DMS79 (cell line): ENCODE measurements at places on chromosomes 12 and 14.

DNA sequence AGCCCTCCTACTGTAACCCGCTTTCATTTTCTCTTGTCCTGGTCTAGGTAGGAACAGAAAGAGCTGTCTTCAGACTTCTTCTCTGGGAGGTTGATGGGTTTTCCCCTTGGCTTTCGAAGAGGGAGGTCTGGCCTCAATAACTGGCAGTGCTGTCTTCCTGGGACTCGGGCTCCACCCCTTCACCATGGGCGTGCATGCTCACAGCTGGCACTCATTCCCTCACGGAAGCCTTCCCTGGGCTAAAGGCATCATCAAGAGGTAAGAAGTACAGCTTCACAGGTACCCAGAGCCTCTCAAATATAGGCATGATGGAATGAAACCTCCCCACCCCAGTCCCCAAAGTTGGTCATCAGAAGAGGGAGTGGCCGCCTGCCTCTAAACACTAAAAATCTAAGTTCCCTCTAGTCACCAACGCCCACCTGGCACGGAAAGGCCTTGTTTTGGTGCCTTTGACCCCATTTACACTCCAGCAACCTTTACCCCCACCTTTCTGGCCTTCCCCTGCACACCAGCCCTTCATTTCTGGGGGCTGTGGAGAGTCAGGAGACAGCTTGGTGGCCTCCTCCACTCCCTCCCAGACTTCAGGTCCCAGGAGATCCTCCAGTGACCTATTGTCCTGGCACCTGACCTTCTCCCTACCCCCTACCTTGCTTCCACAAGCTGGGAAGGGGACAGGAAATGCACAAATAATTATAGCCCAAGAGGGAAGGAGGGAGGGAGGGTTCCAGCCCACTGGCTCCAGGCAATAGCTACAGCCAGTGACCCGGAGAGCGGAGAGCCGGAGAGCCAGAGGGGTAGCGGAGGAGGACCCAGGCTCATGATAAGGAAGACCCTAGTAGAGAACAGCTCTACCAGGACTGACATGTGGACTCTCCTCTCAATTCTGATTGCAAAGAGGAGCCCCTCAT, 2.8 kb downstream of the RAPGEF3 start:
- DNase-seq: no peak

GRCh38 chr12:51827925-51828818, 20.3 kb downstream of the FIGNL2 start:
- DNase-seq: no peak

DNA sequence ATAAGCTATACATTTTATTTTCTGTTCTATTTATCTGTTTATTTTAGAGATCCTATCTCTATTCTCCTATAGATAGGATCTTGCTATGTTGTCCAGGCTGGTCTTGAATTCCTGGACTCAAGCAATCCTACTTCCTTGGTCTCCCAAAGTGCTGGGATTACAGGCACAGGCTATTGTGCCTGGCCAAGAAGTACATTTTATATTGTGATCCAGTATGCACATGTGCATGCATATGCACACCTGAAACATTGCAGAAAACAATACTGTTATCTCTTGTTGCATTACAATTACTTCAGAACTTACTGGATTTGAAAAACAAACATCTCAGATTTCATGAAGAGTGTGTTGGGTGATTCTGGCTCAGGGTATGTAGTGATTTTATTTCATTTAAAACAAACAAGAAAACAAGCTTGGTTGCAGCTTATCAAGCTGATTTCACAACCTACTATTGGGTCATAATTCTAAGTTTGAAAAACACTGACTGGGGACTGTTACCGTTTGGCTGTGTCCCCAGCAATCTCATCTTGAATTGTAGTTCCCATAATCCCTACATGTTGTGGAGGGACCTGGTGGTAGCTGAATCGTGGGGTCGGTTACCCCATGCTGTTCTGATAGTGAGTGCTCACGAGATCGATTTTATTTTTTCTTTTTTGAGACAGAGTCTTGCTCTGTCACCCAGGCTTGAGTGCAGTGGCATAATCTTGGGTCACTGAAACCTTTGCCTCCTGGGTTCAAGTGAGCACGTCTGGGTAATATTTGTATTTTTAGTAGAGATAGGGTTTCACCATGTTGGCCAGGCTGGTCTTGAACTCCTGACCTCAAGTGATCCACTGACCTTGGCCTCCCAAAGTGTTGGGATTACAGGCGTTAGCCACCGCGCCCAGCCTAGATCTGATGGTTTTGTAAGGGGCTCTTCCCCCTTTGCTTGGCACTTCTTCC, 31.3 kb downstream of the ERC1 start:
- no peak for DNase-seq

GRCh38 chr12:4572680-4573079, 10.7 kb downstream of the DYRK4 start:
- no peak for DNase-seq

DNA sequence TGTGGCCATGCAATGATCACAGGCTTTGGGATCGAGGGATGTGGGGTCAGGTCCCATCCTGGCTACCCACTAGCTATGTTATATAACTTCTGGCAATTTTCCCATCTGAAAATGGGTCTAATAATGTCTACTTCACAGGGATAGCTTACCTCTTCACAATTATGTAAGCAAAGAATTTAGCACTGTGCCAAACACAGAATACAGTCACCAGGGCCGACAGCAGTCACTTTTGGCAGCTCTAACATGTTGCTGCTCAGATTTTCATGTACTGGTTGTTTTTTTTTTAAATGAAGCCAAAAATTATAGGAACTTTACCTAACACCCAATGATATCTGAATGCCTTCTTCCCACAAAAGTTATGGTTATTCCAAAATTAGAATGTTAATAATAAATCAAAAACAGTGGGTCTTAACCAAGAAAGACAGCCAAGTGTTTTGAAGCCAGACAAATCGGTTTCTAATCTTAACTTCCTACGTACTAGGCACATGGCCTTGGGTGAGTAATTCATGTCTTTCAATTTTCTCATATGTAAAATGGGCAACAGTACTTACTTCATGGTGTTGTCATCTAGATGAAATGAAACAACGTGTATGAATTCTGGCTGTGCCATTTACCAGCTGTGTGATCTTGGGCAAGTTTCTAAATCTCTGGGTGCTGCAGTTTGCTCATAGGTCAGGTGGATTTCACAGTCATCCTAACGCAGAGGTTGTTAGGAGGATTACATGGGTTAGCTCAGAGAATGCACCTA, 13.0 kb upstream of the PCED1B start:
- no peak for DNase-seq

DNA sequence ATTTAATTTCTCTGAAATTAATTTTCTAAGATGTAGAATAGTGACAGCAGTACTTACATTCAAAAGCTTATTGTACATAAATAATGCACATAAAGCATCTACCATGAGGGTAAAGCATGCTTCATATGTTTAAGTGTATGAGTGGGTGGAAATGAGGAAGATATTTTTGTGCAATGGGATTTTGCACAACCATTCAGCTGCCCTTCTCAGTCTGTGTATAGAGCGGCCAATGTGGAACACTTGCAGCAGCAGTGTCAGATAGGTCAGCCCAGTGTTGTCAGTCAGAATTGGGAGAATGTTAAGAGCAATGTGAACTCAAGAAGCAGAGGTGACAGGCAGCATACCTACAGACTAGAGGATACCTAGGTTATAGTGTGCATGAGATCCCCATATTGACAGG, 72.5 kb upstream of the ATP2B1 start:
- no peak for DNase-seq

DNA sequence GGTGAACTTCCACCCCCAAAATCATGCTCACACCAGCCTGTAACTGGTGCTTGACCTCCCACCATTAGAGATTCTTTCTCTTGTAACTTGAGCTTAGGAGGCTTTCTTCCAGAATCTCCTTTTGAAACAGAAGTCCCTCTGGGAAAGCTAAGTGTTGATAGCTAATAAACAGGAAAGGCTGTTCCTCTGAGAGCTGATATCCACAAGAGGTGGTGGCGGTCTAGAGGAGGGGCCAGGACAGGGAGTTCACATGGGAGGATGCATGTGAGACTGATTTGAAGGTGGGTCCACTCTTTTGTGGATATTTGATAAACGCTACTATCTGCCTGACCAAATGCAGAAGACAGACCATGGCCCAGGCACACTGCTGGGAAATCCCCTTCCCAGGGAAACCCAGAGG, 10.2 kb upstream of the PRMT8 start:
- peak; percentile 29 for DNase-seq

GRCh38 chr12:67714648-67715047, 66.1 kb downstream of the DYRK2 start:
- DNase-seq: no peak

- DNase-seq: peak; percentile 61
These were observed 327.2 kb downstream of the BTG1 start for GRCh38 chr12:91818227-91819131.

GRCh38 chr14:95273001-95273978, 46.4 kb downstream of the CLMN start:
- no peak for DNase-seq

DNA sequence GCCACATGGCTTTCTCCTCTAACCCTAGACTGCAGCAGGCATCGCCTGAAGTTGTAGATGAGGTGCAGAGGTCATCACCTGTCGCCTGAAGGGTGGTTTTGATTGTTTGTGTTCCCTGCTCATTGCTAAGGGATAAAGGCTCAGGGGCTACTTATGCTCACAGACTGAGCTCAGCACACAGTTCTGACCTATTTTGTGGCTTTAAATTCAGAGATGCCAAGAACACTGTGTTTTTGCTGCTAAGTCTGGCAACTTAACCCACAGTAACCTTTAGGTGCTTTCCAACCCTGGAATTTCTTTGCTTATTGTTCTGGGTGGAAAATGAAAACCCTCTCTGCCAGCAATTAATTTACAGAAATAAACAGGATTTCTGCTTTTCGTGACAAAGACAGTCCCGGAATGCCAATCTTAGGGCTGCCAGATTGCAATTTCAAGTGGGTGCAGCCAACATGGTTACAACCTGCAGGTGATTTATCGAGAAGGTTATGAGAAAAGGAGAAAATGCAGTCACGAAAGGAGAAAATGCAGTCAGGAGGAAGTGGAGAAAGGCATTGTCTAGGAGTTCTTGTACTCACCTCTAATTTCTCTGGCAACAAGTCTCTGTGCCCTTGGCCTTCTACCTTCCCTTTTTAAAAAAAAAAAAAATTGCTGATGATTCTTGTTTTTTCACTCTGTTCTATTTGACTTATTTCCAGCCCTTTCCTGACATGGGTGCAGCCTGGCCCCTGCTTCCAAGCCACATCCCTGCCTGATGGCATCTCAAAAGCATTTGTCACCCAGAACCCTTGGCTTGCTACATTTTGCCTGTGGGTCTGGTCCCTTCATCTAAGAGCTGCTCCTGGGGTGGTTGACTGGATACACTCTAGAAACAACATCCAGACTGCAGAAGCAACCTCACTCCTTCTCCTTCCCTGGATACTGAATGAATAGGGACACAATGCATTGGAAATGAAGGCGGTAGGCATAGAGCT, 23.3 kb downstream of the NPC2 start:
- DNase-seq: no peak

GRCh38 chr14:79698298-79698711, 513.0 kb downstream of the DIO2 start:
- no peak for DNase-seq

GRCh38 chr12:26317942-26318575, 122.7 kb downstream of the SSPN start:
- DNase-seq: no peak

DNA sequence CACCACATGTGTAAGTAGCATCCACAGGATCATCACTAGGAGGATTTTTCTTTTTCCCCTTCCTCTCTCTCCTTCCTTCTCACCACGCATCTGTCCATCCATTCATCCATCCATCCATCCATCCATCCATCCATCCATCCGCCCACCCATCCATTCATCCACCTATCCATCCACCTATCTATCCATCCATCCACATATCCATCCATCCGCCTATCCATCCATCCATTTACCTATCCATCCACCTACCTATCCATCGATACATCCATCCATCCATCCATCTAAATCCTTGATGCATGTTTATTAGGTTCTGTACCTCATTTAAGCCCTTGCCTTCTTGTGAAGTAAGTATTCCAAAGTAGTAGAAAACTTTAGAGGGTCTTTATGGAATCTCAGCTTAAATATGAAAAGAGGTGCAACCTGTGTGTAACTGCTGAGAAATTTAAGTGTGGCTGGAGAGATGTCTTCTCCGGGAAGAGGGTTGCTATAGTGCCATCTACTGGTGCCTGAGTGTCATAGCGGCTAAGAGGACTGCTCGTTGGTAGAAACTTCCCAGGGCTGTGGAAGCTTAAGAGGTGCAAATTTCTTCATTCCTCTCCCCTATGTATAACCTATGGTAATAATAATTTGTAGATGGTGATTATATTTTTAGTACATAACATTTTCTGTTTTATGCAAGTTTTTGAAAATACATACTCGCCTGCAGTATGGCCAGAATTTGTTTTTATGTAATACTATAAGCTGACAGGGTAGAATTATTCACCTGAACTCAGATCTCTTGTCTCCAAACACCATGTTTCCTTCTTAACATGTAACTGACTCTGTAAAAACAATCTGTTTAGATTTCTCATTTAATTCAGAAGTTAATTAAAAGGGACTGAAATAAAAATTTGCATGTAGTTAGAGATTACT, 46.0 kb downstream of the MYO1H start:
- DNase-seq: peak; percentile 25

DNA sequence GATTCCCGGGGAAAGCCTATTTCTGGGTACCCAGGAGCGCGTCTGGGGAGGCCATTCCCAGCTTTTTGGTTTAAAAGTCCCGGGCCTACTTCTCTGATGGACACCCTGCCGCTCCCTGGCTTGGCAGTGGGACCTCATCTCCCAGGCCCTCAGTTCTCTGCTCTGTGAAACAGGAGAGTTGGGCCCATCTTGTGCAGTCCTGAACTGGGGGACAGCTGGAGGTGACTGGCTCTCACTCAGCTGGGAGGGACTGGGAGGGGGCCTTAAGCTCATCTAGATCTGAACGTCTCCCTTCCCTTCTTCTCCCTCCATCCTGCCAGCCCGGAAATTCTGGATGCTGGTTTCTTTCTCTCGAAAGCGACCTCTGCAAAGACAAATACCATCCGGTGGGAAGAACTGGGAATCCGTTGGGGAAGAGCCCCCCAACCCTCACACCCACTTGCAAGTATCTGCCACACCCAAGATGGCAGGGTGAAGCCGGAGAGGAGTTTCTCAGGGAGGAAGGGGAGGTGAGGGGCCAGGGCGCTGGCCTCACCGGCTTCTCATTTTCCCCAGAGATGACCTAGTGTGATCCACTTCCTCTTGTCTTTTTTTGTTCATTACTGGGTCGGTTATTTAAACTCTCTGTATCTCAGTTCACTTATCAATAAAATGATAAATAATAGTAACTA, 1.4 kb downstream of the RIN3 start:
- DNase-seq: no peak

- DNase-seq: no peak
These were observed 33.5 kb upstream of the C14orf180 start for GRCh38 chr14:104545942-104546501.

DNA sequence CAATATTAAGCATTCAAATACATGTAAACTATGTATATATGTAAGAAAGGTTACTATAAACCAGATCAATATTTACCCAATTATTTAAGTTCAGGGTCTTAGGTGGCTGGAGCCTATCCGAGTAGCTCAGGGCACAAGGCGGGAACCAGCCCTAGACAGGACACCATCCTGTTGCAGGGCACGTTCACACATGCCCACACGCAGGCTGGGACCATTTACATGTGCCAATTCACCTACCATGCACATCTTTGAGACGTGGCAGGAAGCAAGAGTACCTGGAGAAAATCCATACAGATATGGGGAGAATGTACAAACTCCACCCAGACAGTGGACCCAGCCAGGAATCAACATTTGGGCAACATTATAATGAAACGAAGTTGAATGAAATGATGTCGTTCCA, 263.0 kb upstream of the E2F7 start:
- no peak for DNase-seq
